ENCODE measurements at places on chromosomes 6 and 20. TPM values are rescaled to one million over a fixed set of nuclear protein-coding genes. Genes with fewer than 3 reads are reported as not detected.

DNA sequence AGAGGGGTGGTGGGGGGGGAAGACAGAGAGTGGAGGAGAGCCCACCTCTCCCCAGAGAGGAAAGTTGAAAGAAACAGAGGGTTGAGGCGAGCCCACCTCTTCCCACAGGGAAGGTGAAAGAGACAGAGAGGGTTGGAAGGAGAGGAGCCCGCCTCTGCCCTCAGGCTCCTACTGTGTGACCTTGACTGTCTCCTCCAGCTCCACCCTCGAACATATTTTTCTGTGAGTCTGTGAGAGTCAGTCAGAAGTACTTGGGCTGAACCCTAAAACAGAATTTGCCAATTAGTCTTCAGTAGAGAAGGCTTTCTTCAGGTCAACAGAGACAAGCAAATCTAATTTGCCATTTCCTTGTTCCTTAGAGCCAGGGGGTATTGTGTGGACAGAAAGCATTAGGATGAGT, 153.7 kb upstream of the SNX9 start:
- DNase-seq, result no peak
- H3K4me3 ChIP-seq, result no peak overlapping the region
- no peak overlapping the region for H3K27ac ChIP-seq
- H3K27me3 ChIP-seq, result no peaks in the 10 kb centered on the region
- peaks cover 6% of the 10 kb centered on the region for H3K4me1 ChIP-seq

DEF6 gene
- total RNA-seq, result 0.51 TPM

DNA sequence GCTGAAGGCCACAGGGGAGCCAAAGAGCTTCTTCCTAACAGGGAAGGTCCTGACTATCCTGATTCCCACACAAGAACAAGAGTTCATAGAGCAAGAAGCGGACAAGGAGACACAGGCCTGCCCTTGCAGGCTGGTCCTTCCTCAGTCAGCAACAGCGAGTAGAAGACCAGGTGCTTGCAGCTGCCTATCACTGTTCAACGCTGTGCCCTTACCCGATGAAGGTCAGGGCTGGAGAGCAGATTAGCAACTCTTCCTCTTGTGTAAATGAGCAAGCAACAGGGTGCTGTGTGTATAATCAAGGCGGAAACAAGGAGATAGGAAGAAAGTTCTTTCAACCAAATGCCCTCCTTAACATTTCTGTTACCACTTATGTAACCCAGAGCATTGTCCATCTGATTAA, 115.3 kb upstream of the SPACA1 start:
- peaks cover 5% of the 10 kb centered on the region for H3K27me3 ChIP-seq
- DNase-seq, result no peak
- H3K4me3 ChIP-seq, result no peak overlapping the region

DNA sequence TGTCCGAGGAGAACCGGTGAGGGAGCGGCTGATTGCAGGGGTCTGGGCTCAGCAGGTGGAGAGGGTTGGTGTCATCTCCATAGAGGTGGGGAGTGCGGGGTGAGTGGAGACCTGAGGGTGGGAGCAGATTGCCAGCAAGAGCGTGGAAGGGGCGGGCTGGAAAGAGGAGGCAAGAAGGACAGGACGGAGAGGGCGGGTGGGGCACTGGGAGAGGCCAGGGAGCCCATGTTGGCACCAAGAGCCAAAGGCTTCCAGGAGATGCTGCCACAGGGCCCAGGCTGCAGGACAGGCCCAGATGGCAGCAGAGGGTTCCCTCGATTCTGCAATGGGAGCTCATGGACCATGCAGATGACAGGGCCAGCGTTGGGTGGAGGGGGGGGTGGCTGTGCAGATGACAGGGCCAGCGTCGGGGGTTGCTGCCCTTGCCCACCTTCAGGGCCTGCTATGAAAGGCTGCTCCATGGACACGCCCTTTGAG, 105.4 kb downstream of the TMEM242 start:
- peaks cover 2% of the 10 kb centered on the region for H3K4me1 ChIP-seq
- no peak overlapping the region for H3K4me3 ChIP-seq
- no peak for DNase-seq
- no peaks in the 10 kb centered on the region for H3K27me3 ChIP-seq

- peaks cover 29% of the 10 kb centered on the region for H3K27me3 ChIP-seq
- peaks cover 2% of the 10 kb centered on the region for H3K4me1 ChIP-seq
- H3K4me3 ChIP-seq, result no peak overlapping the region
- no peak for DNase-seq
Measured at GRCh38 chr6:96926425-96926824, 1.9 kb downstream of the KLHL32 start.

GRCh38 chr6:45431317-45432065, 53.8 kb upstream of the SUPT3H start:
- DNase-seq, result no peak
- H3K27ac ChIP-seq, result no peak overlapping the region
- H3K36me3 ChIP-seq, result no peaks in the 10 kb centered on the region
- peaks cover 14% of the 10 kb centered on the region for H3K4me1 ChIP-seq

- H3K36me3 ChIP-seq, result no peaks in the 10 kb centered on the region
- DNase-seq, result peak; percentile 5
Measured at GRCh38 chr6:30037182-30037788, 23.8 kb upstream of the POLR1H start.

- no peaks in the 10 kb centered on the region for H3K4me1 ChIP-seq
- H3K36me3 ChIP-seq, result no peaks in the 10 kb centered on the region
- DNase-seq, result no peak
- H3K4me3 ChIP-seq, result no peak overlapping the region
Measured at GRCh38 chr6:110567957-110568696, 91.7 kb upstream of the SLC22A16 start.

GRCh38 chr20:51331481-51331880, 211.0 kb downstream of the NFATC2 start:
- H3K4me3 ChIP-seq, result no peak overlapping the region
- H3K36me3 ChIP-seq, result no peaks in the 10 kb centered on the region
- peak; percentile 70 for DNase-seq
- H3K27me3 ChIP-seq, result no peaks in the 10 kb centered on the region
- H3K4me1 ChIP-seq, result peaks cover 9% of the 10 kb centered on the region
- no peak overlapping the region for H3K27ac ChIP-seq

BMP2 gene
- total RNA-seq, result 15.9 TPM

DNA sequence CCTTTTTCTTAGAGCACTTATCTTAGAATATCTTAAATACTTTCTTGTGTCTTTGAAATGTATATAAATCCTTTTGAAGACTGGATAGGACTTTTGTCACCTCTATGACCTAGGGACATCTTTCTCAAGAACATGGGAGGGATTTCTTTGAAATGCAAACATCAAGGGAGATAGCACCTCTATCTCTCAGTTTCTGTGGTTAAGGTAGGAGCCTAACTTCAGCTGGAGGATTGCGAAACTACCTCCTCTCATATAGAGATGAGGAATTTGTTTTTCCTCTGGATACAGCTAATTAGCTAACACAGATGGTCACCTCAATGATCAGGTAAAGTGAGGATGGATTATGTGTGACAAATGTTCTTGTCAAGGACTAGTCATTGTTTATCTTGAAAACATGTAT, 631.3 kb upstream of the IMPG1 start:
- no peaks in the 10 kb centered on the region for H3K4me1 ChIP-seq
- no peak for DNase-seq
- H3K36me3 ChIP-seq, result no peaks in the 10 kb centered on the region
